ENCODE measurements at places on chromosomes 16 and 17.
A peak's percentile ranks its signal among the peaks of the same experiment; 100 is the strongest.

- DNase-seq = no peak
Measured at GRCh38 chr16:88939245-88939971, 37.6 kb downstream of the CBFA2T3 start.

GRCh38 chr17:48933035-48933434 is 11.6 kb downstream of the SNF8 start:
- DNase-seq = no peak

DNA sequence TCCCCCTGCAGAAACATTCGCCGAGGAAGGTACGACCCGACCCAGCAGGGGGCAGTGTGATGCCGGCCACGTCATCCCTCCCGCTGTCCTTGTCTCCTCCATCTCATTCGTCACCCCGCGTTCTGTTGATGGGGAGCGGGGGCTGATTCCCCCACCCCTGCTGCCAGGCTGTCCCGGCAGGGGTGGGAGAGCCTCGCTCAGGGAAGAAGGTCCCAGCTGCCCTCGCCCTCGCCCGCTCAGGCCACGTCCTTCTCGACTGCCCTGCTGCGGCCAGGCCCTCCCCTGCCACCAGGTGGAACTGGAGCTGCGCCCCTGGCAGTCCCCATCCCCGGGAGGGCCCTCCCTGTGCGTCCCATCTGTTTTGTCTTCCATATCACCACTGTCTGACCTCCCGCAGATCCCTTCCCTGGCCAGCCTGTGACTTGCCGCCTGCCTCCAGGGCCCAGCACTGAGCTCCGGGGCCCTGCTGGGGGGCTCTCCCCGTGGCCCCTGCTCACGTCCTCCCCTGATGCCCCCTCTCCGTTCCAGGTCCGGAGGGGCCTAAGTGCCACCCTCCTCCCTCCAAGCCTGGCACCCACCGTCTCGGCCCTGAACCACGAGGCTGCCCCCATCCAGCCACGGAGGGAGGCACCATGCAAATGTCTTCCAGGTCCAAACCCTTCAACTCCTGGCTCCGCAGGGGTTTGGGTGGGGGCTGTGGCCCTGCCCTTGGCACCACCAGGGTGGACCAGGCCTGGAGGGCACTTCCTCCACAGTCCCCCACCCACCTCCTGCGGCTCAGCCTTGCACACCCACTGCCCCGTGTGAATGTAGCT is 20.6 kb downstream of the ADAM11 start:
- DNase-seq = peak; percentile 85

DNA sequence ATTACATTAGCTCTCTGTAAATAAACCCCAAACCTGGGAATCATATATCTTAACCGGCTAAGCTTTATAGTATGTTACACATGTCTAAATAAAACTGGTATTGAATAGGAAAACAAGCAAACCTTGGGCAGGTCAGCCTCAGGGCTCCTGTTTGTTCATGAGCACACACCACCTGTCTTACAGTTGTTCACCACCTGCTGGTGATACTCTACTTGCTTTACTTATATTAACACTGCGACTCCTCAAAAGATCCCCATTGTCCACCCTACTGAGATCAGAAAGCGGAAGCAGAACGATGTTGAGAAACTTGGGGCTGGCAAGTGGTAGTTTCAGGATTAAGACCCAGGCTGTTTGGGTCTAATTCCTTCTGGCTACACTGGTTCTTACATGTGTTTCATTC is 16.4 kb downstream of the CDH13 start:
- no peak for DNase-seq

GRCh38 chr16:28863929-28864793 is 518 bp downstream of the SH2B1 start:
- peak; percentile 49 for DNase-seq

DNA sequence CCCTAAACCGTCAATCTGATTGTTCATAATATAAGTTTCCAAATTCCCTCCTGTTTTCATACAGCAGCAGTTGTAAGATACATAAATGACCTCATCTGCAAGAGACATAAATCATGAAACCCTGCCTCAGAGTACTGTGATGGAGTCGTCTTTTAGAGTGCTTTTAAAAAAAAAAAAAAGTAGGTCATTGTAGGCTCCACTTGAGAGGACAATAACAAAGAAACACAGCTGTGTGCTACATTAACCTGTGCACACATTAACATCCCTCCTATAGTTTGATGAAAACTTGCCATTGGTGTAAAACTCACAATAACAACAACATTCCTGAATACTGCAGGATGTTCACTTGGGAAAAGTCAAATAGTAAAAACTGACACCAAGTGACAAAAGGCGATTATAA is 56.5 kb downstream of the XPO6 start:
- no peak for DNase-seq

- DNase-seq = peak; percentile 91
Measured at GRCh38 chr16:3112058-3112880, at the start of gene ZNF205. TSS of gene ZNF205 (plus strand) at chr16:3112586. CDS start at chr16:3113431, 845 bp downstream.

- DNase-seq = no peak
Measured at GRCh38 chr16:24507959-24508480, 31.3 kb upstream of the RBBP6 start.

Data from AG08395 (cell line).